ENCODE measurements at places on chromosomes 6 and 20.

- H3K4me1 ChIP-seq: peaks cover 4% of the 10 kb centered on the region
- H3K27me3 ChIP-seq: no peaks in the 10 kb centered on the region
- H3K27ac ChIP-seq: peak overlapping the region; percentile 95
- H3K36me3 ChIP-seq: peaks cover 44% of the 10 kb centered on the region
- H3K4me3 ChIP-seq: peak overlapping the region; percentile 71
- peak; percentile 68 for DNase-seq
Measured at GRCh38 chr6:166488076-166488685, 98.3 kb downstream of the RAMACL start.

GRCh38 chr6:147983581-147984366, 358.9 kb upstream of the SASH1 start:
- no peak overlapping the region for H3K27ac ChIP-seq
- H3K27me3 ChIP-seq: no peaks in the 10 kb centered on the region
- DNase-seq: no peak
- H3K36me3 ChIP-seq: no peaks in the 10 kb centered on the region
- no peak overlapping the region for H3K4me3 ChIP-seq

DNA sequence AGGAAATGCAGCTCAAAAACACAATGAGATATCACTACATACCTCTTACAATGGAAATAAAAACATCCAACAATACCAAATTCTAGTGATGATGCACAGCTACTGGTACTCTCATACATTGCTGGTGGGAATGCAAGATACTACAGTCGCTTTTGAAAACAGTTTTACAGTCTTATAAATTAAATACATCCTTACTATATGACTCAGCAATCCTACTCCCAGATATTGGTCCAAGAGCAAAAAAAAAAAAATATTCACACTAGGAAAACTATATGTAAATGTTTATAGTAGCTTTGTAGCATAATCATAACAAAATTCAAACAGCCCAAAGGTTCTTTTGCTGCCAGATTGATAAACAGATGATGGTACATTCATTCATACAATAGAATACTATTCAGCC, 217.4 kb upstream of the FAM83B start:
- H3K36me3 ChIP-seq: no peaks in the 10 kb centered on the region
- no peak overlapping the region for H3K4me3 ChIP-seq

GRCh38 chr6:87082160-87082721, 12.7 kb downstream of the CGA start:
- H3K4me1 ChIP-seq: no peaks in the 10 kb centered on the region
- H3K27me3 ChIP-seq: peaks cover 13% of the 10 kb centered on the region
- H3K36me3 ChIP-seq: no peaks in the 10 kb centered on the region
- no peak overlapping the region for H3K4me3 ChIP-seq
- H3K27ac ChIP-seq: no peak overlapping the region

DNA sequence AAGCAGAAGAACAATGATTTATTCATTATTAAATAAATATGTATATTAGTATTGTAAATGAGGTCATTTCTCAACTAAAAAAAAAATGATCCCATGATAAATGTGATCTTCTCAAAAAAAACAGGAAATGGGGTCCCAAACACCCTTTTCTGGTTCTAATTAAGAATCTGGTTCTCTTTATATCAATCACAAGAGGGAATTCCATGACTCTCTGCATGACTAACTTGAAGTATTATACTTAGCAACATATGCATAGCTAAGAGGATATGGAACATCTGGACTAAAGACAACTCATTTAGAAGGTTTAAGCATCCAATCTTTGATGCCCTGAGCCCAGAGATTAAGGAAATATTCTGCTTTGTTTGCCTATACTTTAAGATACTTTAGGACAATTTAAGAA, 89.7 kb upstream of the EMILIN3 start:
- no peaks in the 10 kb centered on the region for H3K4me1 ChIP-seq
- no peak overlapping the region for H3K4me3 ChIP-seq
